ENCODE measurements at places on chromosomes 3 and 15.

DNA sequence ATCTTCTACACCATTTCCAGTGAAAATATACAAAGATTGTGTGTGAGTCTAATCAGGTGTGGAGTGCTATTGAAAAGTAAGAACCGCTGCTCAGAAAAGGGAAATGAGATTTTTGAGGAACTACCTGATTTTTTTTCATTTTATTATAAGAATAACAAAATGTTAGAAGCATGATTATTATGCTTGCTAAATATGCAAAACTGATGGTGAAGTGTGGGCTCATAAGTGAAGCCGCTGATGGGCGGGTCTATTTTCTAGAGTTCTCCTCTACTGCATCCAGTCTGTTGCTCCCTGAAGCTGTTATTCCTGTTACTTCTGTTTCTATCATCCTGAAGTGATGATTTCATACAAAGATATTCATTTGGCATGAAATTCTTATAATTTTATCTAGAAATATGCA, 612.0 kb downstream of the CADM2 start:
- DNase-seq, result no peak

DNA sequence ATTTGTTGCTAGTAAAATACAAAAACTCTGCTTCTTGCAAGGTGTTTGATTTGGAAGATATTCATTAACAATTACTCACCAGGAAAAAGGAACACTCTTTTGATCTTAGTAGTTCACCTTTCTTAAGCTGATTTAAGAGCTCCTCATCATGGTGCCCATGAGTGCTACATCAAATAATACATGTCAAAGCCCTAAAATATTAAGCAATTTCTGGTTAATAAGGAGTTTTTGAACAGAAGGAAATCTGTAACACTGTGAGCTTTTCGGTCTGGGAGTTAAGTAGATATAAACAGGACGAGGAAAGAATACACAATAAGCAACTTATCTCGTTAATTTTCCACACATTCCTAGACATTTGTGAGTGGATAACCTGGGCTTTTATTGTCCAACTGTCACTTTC, 83.9 kb upstream of the DCBLD2 start:
- DNase-seq, result no peak

GRCh38 chr15:47422881-47423665, 294.2 kb upstream of the SEMA6D start:
- no peak for DNase-seq

- no peak for DNase-seq
Observed at GRCh38 chr3:58170376-58170775, 40.4 kb downstream of the DNASE1L3 start.

- no peak for DNase-seq
Observed at GRCh38 chr3:114857299-114857701, 289.8 kb downstream of the ZBTB20 start.

- DNase-seq, result no peak
Observed at GRCh38 chr15:48754011-48754410, 56.9 kb downstream of the CEP152 start.

DNA sequence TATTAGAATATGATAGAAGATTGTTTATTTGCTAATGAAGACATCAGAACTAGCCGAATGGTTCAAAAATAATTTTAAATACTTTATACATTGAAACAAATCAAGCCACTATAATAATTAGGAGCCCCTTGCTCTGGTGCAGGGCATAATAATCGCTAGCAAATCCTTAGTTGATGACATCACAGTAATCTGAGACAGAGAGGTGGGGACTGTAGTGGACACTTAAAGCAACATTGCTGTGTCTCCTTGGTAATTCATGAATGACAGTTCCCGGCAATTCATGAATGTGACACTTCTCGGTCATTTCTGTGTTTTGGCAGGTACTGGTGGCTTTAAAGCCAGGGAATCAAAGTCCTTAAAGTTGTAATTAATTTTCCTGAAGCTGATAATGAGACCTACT, 114.3 kb downstream of the PPM1L start:
- DNase-seq, result no peak

DNA sequence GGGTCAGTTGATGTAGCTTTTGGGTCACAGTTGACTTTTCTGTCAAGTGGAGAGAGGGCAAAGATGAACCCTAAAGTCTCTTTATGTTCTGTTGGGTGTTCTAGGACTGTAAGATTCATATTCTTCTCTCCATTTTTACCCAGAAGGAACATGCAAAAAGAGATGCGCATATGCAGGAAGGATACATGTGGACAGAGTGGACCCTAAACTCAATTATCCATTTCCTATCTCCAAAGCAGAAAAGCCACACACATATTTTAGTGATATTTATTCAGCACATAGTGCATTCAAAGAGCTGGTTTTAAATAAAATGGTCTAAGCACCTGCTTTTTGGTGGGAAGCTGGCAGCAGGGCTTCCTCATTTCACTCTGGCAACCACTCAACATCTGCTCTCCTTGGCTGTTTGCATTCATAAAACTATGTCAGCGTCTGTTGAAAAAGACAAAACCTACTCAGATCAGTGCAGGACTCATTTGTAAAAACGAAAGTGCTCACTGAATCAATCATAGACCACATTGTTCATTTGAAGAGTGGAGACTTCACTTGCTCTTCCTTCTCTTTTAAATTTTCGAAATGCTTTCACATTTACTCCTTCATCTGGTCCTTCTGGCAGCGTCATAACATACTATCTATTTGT, 96.6 kb downstream of the SEMA6D start:
- no peak for DNase-seq

DNA sequence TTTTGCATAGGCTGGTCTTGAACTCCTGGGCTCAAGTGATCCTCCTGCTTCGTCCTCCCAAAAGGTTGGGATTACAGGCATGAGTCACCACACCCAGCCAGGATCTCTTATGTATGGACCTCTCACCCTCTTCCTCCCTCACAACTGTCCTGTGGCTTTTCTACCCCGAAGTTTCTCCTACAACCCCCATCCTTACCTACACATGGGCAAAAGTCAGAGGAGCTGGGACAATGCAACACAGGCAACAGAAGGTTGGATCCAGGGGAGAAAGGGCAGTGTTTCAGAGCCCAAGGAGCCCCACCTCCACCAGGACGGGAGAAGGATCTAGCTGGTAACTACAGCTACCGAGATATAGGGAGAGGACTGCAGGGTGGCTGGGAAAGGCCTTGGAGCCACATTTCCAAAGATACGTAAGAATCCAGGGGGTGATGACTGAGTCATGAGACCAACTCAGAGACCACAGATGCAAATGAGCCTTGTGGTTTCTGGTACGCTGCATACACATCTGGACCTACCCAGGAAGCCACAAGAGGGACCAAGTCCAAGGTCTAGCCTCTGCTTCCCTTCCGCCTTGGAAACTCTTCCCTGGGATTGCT, 13.6 kb downstream of the IGDCC4 start:
- DNase-seq, result no peak

GRCh38 chr15:32775103-32775502, 57.3 kb downstream of the GREM1 start:
- DNase-seq, result no peak
